ENCODE measurements at places on chromosomes 1 and 21.
A peak's percentile ranks its signal among the peaks of the same experiment; 100 is the strongest.

GRCh38 chr1:49028396-49028795, 251.7 kb upstream of the BEND5 start:
- no peak for ATAC-seq

DNA sequence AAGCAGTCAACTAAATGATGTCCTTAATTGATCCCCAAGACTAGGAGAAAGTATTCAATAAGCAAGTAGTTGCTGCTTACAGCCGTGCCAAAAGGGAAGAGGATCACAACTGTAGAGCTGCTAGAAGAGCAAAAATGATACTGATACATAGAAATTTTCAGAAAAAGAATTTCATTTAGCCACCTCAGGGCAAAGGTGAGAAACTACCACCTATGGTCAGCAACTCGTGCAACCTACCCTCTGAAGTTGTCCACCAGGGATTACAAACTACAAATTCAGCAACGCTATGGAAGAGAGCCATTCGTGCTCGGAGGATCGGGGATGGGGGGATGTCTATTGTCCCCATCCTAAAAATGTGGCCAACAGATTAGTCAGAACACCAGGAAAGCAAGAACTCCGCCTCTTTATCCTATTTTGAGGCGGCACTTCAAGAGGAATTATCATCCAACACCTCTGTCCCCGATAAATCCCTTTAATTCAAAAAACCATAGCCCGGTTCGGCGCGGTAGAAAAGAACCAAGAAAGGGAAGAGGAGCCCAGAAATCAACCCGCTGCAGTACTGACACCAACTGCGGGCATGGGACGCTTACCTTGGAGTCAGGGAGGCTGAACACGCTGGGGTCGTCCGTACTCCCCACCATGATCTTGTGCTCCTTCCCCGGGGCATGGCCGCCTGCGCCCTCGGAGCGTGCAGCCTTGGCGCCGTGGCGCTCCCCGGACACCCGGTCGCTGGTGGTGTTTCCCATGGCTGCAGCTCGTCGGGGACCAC, 687 bp downstream of the PRKAB2 start:
- ATAC-seq: no peak

GRCh38 chr1:55127827-55128343, 87.3 kb downstream of the USP24 start:
- peak; percentile 82 for ATAC-seq

- ATAC-seq: no peak
Measured at GRCh38 chr1:172700556-172700955, 41.7 kb downstream of the FASLG start.

DNA sequence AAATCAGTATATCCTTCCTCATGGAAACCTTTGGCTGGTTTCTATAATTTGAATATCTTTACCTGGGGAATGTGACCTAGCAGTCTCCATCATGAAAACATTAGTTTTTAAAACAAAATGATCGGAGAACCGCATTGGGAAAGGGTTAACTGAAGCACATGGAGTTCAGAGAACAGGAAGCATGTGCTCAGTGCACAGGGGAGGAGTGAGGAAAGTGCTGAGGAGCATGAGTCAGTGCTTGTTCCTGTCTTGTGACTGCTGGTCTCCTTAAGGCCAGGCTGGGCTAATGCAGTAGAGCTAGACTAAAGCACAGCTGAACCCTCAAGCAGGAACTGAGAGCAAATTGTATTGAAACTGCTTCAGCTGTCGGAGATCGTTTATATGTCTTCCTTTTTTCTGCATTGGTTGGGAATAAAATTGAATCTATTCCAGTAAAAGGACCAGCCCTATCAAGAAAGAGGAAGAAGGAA, 5.8 kb downstream of the IFI16 start:
- peak; percentile 100 for ATAC-seq

DNA sequence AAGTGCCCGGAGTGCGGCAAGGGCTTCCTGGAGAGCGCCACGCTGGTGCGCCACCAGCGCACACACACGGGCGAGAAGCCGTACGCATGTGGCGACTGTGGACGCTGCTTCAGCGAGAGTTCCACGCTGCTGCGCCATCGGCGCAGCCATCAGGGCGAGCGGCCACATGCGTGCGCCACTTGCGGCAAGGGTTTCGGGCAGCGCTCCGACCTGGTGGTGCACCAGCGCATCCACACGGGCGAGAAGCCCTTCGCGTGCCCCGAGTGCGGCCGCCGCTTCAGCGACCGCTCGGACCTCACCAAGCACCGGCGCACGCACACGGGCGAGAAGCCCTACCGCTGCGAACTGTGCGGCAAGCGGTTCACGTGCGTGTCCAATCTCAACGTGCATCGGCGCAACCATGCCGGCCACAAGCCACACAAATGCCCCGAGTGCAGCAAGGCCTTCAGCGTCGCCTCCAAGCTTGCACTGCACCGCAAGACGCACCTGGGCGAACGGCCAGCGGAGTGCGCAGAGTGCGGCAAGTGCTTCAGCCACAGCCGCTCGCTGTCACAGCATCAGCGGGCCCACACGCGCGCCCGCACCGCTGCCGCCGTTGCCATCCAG, 10.0 kb downstream of the ZNF672 start:
- no peak for ATAC-seq

DNA sequence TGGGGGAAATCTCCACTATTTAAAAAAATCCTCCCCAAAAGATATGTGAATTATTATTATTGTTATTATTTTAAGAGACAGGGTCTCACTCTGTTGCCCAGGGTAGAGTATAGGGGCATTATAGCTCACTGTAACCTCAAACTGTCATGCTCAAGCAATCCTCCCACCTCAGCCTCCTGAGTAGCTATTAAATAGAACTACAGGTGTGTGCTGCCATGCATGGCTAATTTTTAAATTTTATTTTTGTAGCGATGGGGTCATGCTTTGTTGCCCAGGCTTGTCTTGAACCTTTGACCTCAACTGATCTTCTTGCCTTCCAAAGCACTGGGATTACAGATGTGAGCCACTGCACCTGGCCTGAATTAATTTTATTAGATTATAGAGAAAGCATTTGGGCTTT, 116.8 kb downstream of the RABGAP1L start:
- ATAC-seq: peak; percentile 61
